ENCODE measurements at places on chromosomes 7 and 10.

DNA sequence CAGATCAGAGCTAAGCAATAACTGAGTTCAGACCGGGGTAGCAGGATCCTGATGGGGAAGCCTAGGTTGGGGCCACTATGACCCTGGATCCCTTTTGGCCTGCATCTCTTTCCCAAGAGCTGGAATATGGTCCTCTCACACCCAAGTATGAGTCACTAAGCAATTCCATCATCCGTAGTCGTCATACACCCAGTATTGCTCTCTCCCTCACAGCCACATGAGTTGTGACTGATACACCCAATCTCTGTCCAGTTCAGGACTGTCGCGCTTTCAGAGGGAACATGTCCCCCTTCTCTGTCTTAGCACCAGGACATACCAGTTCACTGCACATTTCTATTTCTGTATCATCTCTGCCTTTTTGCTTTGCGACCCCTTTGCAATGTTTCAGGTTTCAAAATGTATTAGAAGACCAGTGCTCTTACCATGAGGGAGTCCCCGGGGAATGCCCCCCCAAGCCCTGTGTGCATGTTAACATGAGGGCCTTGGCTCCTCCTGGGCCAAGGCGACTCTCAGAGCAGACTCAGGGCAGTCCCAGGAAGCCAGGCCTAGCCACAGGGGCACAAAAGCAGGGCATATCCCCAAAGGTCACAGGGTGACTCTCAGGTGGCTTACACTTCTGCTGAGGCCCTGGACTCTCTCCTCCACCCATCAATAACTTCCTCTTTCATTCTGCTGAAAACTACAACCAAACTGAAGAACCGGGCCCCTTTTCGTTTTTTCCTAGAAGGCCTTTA, 75.3 kb upstream of the SAMD8 start:
- DNase-seq: no peak

- no peak for DNase-seq
Measured at GRCh38 chr7:30308389-30308788, 24.0 kb downstream of the ZNRF2 start.

- DNase-seq: no peak
Measured at GRCh38 chr7:84138411-84138810, 56.2 kb downstream of the SEMA3A start.

DNA sequence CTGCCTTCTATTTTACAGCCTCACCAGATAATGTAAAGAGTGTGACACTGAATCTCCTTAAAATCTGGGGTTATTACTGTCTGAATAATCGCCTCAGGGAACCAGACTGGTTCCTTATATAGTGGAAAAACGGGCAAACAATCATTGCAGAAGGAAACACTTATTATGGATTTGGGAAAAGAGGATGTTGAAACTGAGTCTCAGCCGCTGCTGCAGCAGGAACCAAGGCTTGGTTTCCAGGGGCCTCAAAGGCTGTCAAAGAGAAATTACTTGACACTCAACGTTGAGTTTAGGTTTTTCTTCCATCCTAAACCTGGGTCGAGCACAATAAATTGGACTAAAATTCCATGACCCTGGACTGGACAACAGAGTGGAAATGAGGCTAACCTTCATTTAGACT, 103.8 kb upstream of the AHR start:
- DNase-seq: no peak

DNA sequence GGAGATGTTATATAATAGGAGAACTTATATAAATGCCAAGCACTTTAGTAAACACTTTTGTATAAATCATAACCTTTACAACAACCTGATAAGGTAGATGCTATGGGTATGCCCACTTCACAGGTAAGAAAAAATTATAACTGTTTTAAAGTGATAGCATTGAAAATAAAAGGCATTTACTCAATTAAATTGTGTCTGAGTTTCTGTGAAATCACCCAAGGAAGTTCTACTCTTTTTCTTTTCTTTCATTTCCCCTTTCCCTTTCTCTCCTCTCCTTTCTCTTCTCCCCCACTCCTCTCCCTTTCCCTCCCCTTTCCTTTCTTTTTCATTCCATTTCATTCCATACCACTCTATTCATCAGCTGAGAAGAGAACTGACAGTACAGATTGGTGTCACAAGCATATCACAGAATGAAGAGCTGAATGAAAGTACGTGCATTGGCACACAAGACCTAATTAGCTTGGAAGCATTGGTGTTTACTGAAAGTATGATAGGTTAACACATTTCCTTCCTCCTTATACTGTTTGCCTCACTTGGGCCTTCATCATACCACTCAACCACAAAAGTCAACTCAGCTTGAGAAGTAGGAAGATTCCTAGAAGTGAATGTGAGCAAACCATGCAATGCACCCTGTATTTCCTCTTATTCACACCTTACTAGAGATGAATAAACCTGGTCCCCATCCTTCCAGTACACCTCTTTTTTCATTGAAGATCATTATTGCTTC, 117.9 kb upstream of the AGR3 start:
- no peak for DNase-seq

GRCh38 chr7:106050746-106051117, 61.4 kb downstream of the SYPL1 start:
- DNase-seq: no peak

DNA sequence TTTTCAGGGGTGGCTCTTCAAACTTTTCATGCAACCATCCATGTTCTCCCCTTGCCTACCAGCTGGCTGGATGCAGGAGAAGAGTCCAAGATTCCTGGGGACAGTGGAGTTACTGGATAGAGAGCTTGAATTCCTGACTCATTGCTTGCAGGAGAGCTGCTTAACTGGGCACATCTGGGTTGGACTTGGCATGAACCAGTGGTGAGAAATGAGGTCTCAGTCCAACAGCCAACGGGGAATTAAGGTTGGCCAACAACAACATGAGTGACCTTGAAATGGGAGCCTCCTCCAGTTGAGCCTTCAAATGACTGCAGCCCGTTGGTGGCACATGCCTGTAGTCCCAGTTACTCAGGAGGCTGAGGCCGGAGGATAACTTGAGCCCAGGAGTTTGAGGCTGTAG, 58.1 kb upstream of the OPN4 start:
- DNase-seq: no peak

GRCh38 chr10:131860806-131861440, 39.9 kb upstream of the PPP2R2D start:
- no peak for DNase-seq

- DNase-seq: no peak
Measured at GRCh38 chr7:133124974-133125373, 43.1 kb upstream of the CHCHD3 start.

DNA sequence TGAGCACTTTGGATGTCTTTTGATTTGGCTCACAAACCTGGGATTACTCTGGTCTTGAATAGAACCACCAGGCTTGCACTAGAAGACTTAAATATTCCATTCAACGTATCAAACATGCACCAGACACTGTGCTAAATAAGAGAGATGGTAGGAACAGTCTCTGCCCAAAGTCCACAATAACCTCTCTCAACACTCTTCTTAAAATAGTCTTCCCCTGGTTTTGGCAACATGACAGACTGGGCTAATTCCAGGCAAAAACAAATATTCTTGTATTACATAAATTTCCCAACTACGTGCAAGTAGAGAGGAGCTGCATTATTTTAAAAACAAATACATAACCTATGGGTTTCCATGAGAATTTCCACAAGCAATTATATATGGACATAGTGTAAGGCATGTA, 64.8 kb upstream of the PAPSS2 start:
- DNase-seq: no peak

- DNase-seq: no peak
Measured at GRCh38 chr7:29764227-29764626, 42.1 kb upstream of the WIPF3 start.

DNA sequence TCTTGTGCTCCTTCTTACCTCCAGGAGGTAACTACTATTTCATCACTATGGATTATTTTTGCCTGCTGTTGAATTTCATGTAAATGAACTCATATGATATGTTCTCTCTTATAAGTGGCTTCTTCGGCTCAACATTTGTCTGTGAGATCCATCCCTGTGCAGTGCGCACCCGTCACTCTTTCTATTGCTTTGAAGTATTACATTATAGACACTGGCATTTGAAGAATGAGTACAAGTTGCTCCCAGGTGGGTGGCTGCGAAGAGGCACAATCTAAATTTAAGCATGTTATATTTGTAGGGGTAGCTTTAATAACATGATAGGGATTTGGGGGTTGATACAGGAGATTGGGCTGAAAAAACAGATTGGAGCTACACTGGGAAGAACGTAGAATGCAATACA, 809.7 kb downstream of the CCSER2 start:
- DNase-seq: no peak

DNA sequence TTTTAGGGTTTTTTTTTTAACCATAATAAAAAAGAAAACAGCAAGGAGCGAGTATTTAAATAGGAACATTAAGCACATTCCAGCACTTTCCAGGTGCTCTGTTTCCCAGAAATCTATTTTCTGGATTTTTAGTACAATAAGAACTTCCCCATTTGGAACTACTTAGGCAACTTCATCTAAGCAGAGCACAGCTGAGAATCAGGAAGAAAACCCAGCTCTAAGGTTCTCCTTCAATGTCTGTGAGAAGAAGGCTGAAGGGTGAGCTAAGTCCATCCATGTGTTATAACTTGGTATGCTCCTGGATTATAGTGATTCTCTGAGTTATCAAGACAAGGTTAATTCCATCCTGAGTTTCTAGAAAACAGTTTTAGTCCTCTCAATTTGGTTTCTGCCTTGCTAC, 181.9 kb downstream of the CYP26A1 start:
- no peak for DNase-seq

DNA sequence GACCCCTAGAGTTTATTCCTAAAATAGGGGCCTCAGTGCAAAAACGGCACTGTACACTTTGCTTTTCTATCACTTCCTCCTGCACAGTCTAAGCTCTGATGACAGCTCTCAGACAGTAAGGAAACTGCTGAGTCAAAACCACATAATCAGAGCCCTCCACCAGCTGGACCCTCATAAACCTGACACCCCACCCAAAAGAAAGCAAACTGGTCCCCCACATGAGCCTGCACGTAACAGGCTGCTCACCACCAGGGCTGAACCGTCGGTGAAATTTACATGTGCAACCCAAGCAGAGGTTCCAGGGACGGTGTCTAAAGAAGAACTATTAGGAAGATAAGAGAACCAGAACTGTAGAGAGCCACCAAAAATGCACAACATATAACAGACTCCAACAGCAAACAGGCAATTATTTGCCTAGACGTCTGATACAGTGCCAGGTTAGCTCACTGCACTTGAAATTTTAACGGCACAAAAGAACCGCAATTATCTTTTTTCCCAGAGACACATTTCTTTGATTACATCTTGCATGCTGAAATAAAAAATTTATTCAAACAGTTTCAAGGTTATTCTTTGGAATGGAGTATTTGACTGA, 19.6 kb downstream of the SGMS1 start:
- no peak for DNase-seq

DNA sequence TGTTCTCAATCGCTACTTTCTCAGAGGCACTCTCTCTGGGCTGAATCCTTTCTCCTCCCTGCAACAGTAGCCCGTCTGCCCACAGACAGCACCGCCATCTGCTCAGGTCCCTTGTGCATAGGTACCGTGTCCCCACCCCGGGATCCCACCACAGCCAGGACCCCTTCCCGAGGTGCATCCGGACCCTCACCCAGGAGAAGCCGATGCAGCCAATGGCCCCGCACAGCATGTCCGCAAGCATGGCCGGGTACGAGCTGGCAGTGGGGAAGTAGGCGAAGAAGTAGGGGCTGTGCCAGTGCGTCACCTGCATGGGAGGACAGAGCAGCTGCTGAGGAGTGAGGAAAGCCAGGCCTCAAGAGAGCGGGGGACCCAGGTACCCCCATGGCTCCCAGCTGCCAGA, 25.5 kb downstream of the DDC start:
- DNase-seq: no peak

Data from head of caudate nucleus (tissue), 42 donors.